WTC11 (cell line): ENCODE measurements at places on chromosomes 1 and 21. TPM values are rescaled to one million over a fixed set of nuclear protein-coding genes. Genes with fewer than 3 reads are reported as not detected.

DNA sequence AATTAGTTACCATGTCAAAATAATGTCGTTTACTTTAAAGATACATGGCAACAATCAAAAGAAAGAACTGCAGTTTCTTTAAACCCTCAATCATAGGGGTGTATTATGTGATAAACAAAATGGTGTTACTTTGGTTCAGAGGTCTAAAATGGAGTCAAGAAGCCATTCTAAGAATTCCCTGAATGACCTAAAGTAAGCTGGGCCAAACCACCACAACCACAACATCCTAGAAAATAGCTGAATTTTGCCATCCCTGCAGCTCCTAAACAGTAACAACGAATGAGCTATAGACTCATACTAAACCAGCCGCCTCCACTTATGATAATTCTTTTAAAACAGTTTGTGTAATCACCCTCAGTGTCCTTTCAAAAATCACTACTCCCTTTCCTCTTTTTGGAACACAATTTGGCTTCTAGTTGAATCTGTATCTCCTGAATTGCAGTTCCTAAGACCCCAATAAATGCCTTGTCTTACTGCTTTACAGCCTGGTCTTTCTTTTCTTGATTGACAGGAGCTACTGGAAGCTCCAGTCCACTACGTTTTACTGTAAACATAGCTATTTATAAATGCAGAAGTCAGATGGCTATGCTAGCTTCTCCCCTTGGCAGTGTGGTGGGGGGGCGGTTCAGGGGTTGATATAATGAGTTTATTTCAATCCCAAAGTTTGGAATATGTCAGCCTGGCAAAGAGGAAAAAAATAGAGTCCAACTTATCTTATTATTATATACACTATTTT lies 84.3 kb downstream of the PLPPR4 start:
- no peak for DNase-seq

The PIP5K1A gene
- total RNA-seq = 77.8 to 84.8 TPM (median 81.3 TPM) in 3 replicates

GRCh38 chr1:30639881-30640452 lies 83.4 kb downstream of the MATN1 start:
- no peak for DNase-seq

The HLX gene
- total RNA-seq = 0.30 to 0.53 TPM in 2 of 3 replicates, not detected in the other

DNA sequence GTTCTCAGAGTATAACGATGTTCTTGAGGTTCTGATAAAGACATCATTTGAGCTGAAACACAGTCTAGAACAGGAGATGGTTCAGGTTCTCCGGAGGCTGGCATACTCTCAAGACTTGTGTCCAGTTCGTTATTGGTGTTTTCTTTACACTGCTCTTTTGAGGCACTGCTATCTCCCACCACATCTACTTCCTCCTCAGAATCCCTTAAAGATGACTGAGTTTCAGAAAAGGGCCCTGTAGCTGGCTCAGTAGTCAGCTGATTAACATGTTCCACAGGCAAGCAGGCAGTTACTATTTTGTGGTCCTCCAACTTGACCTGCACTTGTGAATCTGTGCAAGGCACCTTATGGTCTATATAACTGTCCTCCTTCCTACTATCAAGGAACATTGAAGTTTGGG lies 50.2 kb downstream of the ZZZ3 start:
- DNase-seq = no peak

- no peak for DNase-seq
These were observed 593.3 kb downstream of the MATN1 start for GRCh38 chr1:30130099-30130498.

DNA sequence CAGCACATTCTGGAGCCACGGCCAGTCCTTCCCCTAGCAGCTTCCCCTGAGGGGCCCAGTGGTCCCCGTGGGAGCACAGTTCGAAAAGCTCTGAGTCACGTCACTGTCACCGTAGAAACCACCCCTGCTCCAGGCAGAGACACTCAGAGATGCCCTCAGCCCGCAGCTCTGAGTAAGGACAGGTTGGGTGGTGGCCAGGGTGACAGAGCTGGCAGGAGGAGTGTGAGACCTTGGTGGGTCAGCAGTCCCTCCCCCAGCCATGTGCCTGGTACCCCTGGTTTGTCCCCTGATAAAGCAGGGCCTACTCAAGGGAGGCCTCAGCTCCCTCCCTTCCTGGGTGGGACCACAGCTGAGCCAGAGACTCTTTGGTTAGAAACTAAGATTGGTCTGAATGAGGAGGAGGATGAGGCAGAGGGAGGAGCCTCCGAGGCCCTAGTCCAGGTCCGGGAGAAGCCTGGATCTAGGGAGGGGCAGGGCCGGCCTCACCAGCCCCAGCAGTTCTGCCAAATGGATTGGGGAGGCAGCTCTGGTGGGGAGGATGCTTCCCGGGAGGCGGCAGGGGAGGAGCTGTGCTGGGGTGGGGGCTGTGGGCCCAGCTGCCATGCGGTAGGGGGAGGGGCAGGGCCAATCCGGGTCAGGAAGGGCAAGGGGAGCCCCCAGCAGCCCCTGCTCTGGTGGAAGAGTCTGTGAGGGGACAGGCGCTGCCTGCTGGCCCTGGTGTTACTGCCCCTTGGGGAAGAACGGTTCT lies 55.2 kb downstream of the SLC9A1 start:
- DNase-seq = no peak

The PYGO2 gene
- 37.4 to 38.8 TPM (median 38.0 TPM) in 3 replicates for total RNA-seq

GRCh38 chr1:201053155-201053860 lies 29.8 kb upstream of the KIF21B start:
- peak; percentile 45 for DNase-seq

DNA sequence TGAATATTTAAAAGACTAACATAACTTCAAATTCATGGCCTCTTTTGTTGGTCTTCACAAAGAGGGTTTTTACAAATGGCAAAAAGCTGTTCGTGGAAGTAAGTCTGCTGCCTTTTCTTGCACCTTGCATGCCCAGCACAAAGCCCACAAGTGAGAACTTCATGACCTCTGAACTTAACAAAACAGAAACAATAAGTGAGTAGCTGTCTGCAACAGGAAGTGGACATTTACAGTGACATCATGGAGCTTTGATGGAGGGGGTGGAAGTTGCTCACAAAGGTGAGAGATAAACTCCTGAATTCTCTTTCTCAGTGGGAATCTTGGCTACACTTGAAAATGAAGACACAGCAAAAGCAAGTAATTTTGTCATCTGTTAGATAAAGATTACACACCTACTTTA lies 303.3 kb upstream of the DEPDC1 start:
- no peak for DNase-seq

DNA sequence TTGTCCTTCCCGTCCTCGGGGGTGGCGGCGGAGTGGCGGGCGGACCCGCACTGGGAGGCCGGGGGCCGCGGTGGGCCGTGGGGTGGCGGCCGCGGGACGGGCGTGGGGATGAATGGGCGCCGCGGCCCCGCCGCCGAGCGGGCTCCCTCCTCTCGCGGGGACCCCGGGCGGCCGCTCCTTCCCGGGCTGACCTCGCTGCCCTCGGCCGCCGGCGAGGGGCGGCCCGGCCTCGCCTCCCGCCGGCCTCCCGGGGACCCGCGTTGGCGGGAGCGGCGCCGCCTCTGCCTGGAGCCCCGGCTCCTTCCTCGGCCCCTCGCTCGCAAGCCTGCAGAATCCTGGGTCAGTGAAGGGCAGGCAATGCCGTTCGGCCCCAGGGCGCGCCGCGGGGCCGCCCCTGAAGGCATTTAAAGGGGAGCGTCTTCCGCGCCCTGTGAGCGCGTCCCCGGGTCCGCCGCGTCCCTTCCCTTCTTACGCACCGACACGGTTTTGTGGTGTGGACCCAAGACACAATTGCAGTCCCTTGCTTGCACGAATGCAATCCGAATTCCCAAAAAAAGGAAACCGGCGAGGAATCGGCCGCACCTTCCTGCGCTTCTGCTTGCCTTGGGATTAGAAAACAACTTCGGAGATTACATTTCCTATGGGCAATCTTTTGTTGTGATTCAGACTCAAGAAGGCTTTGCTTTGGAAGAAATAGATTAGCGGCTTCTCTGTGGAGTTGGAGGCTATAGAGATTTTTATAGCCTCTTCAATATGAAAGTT lies 776 bp downstream of the ITSN1 start:
- DNase-seq = peak; percentile 60

DNA sequence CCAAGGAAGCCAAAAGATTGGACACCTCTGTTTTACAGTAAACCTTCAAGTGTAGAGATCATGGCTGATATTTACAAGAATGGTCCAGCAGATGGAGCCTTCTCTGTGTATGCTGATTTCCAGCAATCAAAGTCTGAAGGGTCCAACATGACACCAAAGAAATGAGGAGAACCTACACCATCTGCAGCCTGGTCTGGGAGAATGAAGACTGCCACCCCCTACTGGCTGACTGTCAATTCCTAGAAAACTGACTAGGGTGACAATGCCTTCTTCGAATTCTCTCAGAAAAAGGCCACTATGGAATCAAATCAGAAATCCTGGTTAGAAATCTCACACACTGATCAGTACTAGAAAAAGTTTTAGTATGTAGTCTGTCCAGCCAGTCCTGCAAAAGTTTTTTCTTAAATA lies 83.3 kb downstream of the CDC42BPA start:
- no peak for DNase-seq

GRCh38 chr1:70979881-70980280 lies 67.7 kb downstream of the PTGER3 start:
- DNase-seq = no peak
